ENCODE measurements at places on chromosomes 3 and 15.

DNA sequence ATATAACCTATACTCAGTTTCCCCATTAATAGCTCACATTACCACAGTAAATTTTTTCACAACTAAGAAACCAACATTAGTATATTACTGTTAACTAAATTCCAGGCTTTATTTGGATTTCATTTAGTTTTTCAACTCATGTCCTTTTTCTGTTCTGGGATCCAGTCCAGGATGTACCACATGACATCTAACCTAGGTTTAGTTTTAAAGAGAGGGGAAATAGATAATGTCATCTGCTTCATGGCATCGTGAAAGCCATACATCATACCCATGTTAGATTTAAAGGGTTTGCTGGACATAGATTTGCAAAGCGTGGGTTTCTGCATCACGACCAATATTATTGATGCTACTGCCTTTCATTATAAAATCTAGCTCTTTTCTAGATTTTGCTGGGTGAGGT, 33.2 kb upstream of the RPP14 start:
- DNase-seq = no peak

DNA sequence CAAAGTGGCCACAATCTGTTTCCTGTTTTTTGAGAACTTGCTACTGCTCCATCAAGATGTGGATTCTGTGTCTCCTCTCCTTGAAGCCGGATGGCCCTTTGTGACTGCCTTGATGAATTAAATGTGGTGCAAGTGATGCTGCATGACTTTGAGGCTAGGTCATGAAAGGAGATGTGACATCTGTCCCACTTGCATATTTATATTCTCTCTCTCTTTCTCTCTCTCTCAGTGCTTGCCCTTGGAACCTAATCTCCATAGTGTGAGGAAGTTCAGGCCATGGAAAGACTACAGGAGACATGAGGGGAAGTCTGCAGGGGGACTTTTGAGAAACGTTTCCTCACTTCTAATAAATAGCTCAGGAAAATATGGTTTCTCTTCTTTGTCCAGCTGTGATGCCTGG, 50.0 kb upstream of the ADPGK start:
- no peak for DNase-seq

DNA sequence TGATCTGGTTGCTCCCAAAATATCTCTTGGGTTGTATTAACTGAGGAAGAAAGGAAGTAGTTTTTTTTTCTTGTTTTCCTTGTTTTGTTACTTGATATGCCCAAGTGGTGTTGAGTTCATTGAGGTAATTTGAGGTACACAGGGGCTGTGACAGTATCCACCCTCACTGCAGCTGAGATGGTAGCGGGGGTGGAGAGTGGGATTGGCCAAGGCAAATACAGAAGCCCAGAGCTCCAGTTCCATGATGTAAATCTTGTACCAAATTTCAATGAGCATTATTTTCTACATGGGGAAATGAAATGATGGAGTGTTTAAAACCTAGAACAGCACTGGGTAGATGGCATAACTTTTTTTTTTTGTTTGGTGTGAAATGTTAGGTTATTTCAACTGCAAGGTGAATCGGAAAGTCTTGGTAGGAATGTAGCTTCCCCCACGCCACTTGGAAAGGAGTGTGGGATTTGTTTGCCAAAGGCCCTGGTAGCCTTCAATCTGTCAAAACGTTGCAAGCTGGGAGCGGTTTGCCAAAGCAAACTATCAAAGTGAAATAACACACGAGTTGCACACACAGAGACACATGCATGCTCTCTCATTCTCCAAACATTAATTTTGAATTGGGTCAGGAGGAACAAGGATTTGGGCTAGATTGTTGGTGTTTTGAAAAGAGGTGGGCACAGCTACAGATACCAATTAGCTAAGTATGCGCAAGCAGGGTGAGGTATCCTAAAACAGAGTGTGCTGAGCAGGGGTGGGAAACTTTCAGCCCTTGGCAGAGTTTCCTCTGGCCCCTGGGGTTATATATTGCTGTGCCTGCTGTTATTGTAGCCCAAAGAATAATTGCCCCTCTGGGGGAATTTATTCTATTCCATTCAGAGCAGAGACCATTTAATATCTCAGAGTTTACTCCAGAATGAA, 34.6 kb downstream of the THSD4 start:
- DNase-seq = no peak

DNA sequence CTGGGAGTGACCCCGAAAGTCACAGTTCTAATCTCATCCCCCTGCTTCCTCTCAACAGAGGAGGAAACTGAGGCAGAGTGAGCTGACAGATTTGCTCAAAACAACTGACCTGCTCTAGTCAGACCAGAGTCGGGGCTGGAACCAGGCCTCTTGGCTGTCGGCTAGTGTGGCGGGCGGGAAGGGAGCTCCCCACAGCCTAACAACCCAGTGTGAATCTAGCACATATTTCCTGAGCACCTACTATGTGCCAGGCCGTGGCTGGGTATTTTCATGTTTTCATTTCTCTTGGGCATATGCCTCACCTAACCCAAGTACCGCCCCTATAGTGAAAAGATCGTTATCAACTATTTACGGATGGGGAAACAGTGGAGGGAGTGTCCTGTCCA, 27.2 kb downstream of the GRIP2 start:
- no peak for DNase-seq

GRCh38 chr3:178181088-178181487, 355.1 kb upstream of the KCNMB2 start:
- DNase-seq = no peak

DNA sequence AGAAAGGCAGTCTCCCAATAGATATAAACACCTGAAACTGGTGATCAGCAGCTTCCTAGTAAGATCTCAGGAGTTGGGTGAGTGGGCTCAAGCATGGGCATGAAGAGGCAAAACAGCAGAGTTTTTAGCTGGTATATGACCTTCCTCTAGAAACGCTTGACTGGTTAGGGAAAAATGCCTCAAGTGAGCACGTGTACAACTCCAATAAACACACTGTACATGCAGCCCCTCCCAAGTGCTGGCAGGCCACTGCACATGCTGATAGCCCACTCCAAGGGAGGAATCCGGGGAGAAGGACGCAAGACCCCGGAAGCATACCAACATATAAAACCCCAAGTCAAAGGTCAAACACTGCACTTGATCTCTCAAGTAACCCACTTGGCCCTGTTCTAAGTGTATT, 143.0 kb downstream of the FMN1 start:
- no peak for DNase-seq

DNA sequence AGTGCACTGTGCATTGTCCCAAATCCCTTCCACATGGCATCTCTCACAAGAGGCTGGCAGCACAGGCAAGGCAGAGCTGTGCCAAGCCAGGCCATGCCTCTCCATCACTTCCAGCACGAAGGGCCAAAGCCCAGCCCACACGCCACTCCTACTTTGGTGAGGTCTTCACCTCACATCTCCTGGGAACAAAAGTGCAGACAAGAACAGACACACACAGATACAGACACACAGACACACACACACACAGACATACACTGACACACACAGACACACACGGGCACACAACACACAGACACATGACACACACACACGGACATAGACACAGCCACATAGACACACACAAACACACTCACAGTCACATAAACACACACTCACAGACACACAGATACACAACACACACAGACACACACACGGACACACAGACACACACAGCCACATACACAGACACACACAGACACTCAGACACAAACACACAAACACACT, 233.3 kb downstream of the UACA start:
- no peak for DNase-seq

- peak; percentile 30 for DNase-seq
Observed at GRCh38 chr3:179037351-179037750, 34.3 kb downstream of the ZMAT3 start.

GRCh38 chr15:93658026-93658816, 569.2 kb upstream of the RGMA start:
- DNase-seq = no peak

GRCh38 chr15:63948971-63949370, 97.3 kb downstream of the DAPK2 start:
- no peak for DNase-seq

GRCh38 chr3:115401851-115402501, 221.3 kb upstream of the GAP43 start:
- DNase-seq = no peak

DNA sequence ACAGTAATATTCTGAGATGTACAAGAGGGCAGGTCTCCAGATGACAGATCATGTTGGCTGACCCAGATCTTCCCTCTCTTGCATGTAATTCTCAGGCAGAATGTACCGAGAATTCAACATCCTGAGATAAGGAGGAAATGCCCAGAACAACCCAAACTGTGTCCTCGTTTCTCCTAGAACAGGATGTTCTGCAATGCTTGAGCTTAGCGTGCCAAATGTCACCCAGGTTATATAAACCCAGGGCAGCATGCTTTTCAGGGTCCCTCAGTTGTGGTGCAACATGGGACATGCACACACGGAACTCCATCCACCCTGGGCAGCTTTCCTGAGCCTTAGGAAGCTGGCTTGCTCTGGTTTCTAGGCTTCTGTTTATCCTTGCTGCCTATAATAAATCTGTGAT, 102.1 kb upstream of the CMC1 start:
- no peak for DNase-seq

- peak; percentile 31 for DNase-seq
Observed at GRCh38 chr3:15083252-15083651, 15.7 kb downstream of the RBSN start.

- no peak for DNase-seq
Observed at GRCh38 chr3:6262010-6262409, 598.9 kb upstream of the GRM7 start.

Measured in suppressor macrophage (primary cell).